Upper lobe of right lung (tissue), 1 donor: ENCODE measurements at places on chromosomes 16 and 17.

GRCh38 chr16:88009563-88010342 lies 58.5 kb downstream of the BANP start:
- DNase-seq: no peak

GRCh38 chr16:78523212-78523985 lies 423.9 kb downstream of the WWOX start:
- DNase-seq: no peak

GRCh38 chr16:69031877-69032301 lies 73.6 kb upstream of the HAS3 start:
- no peak for DNase-seq

GRCh38 chr17:50053654-50053960 lies 2.3 kb upstream of the ITGA3 start:
- DNase-seq: no peak

GRCh38 chr17:7580604-7581575 lies 1.5 kb downstream of the CD68 start:
- no peak for DNase-seq

DNA sequence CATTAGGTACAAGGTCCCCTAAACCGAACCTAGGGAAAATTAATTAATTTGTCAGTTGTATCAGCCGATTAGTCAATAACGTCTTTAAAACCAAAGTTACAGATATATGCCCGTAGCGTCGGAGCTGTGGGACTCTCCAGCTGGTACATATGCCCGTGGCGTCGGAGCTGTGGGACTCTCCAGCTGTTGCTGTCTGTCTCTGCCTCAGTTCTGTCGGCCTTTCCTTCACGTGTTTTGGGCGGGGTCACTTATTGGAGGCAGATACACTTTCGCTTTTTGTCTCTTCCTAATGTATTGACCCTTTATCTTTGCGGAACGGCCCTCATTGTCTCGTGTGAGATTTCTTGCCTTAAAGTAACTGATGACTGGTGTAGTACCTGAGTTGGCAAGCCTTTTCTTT lies 62.0 kb upstream of the ZNF750 start:
- no peak for DNase-seq

GRCh38 chr17:51802544-51802943 lies 356.0 kb downstream of the CA10 start:
- no peak for DNase-seq
